ENCODE measurements at places on chromosomes 6 and 20.

DNA sequence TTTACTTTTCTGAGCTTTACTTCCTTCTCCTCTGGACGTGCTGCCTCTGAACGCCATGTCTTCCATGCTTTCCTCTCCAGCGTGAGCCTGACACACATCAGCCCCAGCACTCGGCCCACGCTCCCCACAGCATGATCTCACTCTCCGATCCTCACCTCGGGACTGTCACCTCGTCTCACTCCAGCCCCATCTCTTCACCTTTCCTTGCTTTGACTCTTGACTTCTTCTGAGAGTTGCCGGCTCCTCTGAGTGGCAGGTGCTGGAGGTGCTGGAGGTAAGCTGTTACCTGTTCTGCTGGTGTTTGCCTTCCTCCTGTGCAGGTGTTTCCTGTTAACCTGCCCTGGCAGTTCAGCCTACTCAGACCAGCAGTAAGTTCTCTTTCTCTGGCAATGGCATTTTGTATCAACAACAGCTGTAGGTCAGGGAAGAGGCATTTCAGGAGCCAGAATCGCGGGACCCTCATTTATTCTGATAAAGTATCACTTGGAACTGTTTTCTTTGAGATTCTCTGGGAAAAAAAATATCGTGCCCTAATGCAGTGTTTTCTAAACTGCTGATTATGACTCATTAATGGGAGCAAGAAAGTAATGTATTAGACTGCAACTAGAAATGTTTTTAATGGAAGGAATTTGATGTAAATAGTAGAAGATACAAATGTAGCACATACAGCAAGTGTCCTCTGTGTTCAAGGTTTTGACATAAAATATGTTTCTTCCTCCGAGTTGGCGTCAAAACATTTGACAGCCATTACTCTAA is 106.5 kb downstream of the ARID1B start:
- no peak overlapping the region for H3K4me3 ChIP-seq
- DNase-seq, result no peak
- peaks cover 38% of the 10 kb centered on the region for H3K4me1 ChIP-seq

- peaks cover 15% of the 10 kb centered on the region for H3K27me3 ChIP-seq
- no peak for DNase-seq
- no peak overlapping the region for H3K4me3 ChIP-seq
- H3K36me3 ChIP-seq, result no peaks in the 10 kb centered on the region
- H3K27ac ChIP-seq, result no peak overlapping the region
Observed at GRCh38 chr20:588932-589672, 21.0 kb downstream of the TCF15 start.

DNA sequence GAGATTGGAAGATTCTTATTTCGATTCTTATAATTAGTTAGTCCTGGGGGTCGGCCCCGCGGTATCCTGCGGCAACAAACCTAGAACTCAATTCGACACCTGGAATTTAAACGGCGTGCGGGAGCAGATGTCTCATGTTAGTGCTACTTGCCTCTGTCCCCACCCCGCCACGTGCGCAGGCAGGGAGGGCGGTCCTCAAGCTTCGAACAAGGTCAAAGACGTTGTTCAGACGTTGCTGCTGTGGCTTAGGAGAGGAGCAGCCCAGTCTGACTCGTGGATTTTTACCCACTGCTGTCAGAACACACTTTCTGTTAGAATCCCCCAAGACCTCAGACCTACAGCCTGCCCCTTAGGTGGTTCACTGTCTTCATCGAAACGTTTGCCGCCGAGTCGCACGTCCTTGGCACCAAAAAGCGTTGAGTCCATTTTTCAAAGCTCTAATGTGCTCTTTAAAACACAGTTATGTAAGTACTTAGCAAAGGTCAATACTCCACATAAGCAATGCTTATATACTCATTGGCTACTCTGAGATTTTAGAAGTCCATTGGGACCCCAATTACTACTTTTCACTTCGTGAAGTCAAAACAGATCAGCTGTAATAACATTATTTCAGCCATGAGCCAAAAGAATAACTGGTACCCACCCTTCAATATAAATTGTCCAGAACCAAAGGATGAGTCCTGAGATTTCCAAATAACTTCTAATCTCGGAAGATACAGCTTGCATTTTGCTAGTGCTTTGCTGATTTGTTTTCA is 2.7 kb upstream of the C6orf62 start:
- no peaks in the 10 kb centered on the region for H3K36me3 ChIP-seq
- peaks cover 29% of the 10 kb centered on the region for H3K4me1 ChIP-seq
- H3K4me3 ChIP-seq, result peak overlapping the region; percentile 98
- H3K27ac ChIP-seq, result peak overlapping the region; percentile 100

GRCh38 chr20:33419140-33419974 is 18.0 kb upstream of the CDK5RAP1 start:
- H3K4me1 ChIP-seq, result no peaks in the 10 kb centered on the region
- H3K36me3 ChIP-seq, result no peaks in the 10 kb centered on the region
- H3K4me3 ChIP-seq, result no peak overlapping the region
- DNase-seq, result no peak

- peaks cover 10% of the 10 kb centered on the region for H3K4me1 ChIP-seq
- H3K36me3 ChIP-seq, result peaks cover 3% of the 10 kb centered on the region
- H3K4me3 ChIP-seq, result no peak overlapping the region
- DNase-seq, result no peak
Observed at GRCh38 chr6:35550437-35550836, 37.7 kb upstream of the TULP1 start.

- no peak for DNase-seq
- H3K27ac ChIP-seq, result no peak overlapping the region
- no peak overlapping the region for H3K4me3 ChIP-seq
- no peaks in the 10 kb centered on the region for H3K4me1 ChIP-seq
- H3K27me3 ChIP-seq, result peaks cover 48% of the 10 kb centered on the region
Observed at GRCh38 chr6:90805619-90806155, 218.8 kb upstream of the MAP3K7 start.

DNA sequence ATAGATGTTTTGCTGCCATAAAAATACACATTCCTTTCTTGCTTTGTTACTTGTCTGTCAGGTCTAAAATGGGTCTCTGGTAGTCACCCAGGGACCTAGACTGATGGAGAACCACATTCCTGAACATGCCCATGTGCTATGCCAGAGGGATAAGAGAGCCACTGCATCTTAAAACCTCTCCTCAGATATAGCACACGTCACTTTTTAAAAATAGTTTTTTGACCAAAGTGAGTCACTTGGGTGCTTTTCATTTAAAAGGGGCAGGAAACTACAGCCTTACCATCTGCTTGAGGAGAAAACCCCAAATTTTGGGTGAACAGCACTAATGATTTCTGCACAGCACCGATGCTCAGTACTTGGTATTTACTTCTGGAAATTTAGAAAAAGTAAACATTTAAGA is 197.8 kb downstream of the OGFRL1 start:
- no peak for DNase-seq
- peaks cover 21% of the 10 kb centered on the region for H3K4me1 ChIP-seq
- H3K4me3 ChIP-seq, result no peak overlapping the region
- H3K27ac ChIP-seq, result no peak overlapping the region
- H3K27me3 ChIP-seq, result no peaks in the 10 kb centered on the region

GRCh38 chr6:150900049-150900448 is 34.5 kb downstream of the MTHFD1L start:
- H3K27ac ChIP-seq, result no peak overlapping the region
- DNase-seq, result no peak
- no peak overlapping the region for H3K4me3 ChIP-seq
- peaks cover 37% of the 10 kb centered on the region for H3K4me1 ChIP-seq
- no peaks in the 10 kb centered on the region for H3K27me3 ChIP-seq

DNA sequence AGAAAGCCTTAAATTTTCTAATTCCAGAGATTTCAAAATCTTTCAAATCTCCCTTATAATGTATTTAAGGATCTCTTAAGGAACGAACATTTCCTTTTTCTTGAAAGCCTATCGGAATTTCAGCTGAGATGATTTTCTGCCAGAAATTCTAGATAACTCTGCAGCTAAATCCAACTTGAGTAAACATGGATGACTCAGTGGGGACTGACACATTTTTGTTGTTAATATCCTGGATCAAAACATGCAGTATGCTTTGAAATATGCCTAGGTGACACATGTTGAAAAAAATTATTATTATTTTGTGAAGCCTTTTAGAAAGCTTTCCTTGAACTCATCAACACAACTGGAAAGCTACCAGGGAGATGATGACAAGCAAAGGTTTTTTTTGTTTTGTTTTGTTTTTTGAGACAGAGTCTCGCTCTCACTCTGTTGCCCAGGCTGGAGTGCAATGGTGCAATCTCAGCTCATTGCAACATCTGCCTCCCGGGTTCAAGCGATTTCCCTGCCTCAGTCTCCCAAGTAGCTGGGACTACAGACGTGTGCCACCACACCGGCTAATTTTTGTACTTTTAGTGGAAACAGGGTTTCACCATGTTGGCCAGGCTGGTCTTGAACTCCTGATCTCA is 140.1 kb upstream of the SNX9 start:
- DNase-seq, result no peak
- no peak overlapping the region for H3K4me3 ChIP-seq
- peaks cover 6% of the 10 kb centered on the region for H3K4me1 ChIP-seq

DNA sequence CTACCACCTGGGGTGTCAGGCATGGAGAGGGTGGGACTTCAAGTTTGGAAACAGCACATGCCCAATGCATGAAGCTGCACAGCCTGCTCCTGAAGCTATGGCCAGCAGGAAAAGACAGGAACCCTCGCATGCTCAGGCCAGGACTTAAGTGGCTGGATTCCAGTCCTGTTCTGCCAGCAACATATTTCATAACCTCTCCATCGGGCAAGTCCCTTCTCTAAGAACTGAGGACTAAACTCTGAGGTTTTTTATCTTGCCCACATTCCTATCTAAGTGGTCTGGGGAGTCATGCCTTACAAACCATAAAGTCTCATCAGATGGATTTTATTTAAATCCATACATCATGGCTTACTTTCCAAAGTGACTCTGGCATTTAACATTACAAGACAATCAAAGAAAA is 27.5 kb upstream of the AGPAT4 start:
- no peaks in the 10 kb centered on the region for H3K36me3 ChIP-seq
- no peaks in the 10 kb centered on the region for H3K4me1 ChIP-seq
- no peaks in the 10 kb centered on the region for H3K27me3 ChIP-seq
- DNase-seq, result no peak
- H3K27ac ChIP-seq, result no peak overlapping the region
